ENCODE measurements at places on chromosomes 5 and 9.

- no peak for DNase-seq
Observed at GRCh38 chr5:173848986-173849596, 39.1 kb upstream of the CPEB4 start.

DNA sequence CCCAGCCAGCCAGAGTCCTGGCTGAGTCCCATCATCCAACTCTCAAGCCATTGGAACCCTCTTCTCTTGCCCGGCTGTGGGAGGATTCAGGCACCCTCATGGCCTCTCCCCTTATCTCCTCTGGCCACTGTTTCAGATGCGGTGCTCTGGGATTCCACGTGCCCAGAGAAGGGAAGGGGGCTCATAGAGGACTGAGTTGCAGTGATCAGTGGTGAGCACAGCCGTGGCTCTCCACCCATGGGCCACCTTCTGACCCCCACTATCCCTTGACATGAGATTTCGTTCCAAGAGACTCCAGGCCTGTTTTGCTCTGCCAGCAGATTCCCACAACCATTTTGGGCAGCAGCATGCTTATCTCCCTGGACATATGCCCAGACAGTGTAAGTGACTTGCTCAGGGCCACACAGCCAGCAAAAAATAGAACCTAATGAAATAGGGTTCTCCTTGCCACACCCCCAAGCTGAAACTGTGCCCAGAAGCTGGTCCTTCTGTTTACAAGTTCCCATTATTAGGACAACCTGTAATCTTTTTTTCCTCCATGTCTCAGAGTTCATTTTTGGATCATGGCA lies 2.7 kb downstream of the GPX3 start:
- no peak for DNase-seq

DNA sequence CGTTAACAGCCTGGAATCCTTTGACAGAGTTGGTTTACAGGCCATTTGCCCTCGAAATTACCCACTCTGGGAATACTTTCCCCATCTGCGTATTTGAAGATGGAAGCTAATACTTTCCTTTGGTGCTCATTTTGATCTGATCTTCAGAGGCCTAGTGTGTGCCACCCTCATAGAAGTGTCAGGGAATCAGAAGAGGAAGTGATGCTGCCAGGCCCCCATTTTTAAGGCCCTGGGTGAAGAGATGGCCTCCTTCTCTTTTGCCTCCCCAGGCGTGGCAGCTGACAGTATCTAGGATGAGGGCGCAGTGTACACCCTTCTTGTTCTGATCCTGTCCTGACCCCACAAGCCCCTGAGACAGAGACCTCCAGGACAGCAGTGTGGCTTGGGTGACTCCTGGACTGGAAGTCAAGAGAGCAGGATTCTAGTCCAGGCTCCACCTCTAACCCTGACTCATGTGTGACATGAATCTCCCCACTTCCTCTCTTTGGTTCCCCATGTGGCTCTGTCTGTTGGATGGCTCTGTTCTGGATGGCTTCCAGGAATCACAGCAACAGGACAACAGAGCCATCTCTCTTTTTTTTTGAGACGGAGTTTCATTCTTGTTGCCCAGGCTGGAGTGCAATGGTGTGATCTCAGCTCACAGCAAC lies 27.8 kb downstream of the CSF1R start:
- no peak for DNase-seq

GRCh38 chr9:135139366-135139959 lies 52.0 kb downstream of the OLFM1 start:
- no peak for DNase-seq

DNA sequence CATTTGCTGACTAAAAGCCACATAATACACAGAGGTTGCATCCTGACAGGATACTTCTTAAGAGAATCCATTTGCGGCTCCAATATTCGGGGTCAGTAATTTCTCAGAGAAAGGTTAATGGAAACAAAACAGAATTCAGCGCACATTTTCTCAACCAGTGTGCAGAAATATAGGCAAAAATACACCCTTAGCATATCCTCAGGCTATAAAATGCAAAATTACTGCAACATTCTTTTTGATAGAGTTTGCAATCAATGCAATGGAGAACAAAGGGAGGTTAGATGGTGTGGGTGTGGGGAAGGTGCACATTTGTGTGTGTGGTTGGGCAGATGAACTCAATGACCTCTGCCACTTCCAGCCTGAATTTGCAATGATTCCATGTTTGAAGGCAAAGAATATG lies 35.4 kb upstream of the ACO1 start:
- DNase-seq: no peak

DNA sequence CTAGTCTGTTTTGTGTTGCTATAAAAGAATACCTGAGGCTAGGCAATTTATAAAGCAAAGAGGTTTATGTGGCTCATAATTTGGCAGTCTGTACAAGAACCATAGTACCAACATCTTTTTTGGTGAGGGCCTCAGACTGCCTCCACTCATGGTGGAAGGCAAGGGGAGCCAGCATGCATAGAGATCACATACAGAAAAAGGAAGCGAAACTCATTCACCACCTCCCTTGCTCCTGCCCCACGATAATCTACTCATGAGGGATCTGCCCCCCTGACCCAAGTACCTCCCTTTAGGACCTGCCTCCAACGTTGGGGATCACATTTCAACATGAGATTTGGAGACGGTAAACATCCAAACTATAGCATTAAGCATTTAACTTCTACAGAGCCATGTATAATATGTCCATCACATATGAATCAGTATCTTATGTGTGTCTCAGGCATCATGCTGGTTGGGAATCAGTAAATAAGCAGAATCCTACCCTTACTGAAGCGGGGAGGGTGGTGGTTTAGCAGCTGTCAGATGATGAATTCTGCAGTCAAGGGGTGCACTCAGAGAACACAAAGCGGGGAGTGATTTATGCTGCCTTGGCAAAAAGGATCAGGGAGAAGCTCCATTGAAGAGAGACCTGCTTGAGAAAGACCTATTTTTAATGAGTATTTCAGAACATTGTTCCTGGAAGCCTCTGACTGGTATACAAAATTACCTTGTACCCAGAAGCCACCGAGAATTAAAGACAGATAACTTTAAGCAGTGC lies 34.8 kb downstream of the HMGXB3 start:
- DNase-seq: no peak

- no peak for DNase-seq
Observed at GRCh38 chr5:61273279-61273975, 58.6 kb upstream of the ZSWIM6 start.

DNA sequence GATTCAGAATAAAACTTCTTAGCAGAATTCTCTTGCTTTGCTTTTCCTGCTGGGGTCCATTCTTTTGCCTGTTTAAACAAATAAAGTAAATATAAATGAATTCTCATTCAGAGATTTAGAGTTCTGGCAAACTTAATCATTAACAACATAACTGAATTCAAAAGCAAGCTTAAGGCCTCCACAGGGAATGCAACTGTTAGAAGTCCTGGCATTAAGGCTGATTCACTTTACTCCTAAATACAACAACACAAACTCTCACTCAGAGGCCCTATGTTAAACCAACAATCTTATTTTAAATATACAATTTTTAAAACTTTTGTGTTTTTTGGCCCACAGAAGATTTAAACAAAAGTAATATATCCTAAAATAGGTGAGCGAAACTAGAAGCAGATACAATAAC lies 178.3 kb downstream of the AP3B1 start:
- DNase-seq: no peak

GRCh38 chr5:39270225-39270848 lies 51.0 kb upstream of the FYB1 start:
- DNase-seq: peak; percentile 74

DNA sequence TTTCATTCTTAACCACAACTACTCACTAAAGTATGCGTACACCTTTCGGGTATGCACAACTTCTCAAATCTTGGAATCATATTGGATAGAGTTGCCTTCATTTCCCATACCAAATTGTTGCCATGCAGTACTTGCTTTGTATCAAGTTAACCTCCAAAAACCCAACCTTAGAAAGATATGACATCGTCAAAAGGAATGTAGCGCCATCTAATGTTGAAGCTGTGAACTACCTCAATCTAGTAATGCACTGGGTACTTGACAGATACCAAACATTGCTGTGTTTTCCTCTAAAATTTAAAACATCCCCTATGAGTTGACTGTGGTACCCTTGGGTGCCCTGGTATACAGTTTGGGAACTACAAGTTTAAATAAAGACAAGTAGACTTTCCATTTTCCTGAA lies 318.4 kb downstream of the ARL15 start:
- no peak for DNase-seq

GRCh38 chr5:139164020-139164419 lies 34.1 kb downstream of the SIL1 start:
- DNase-seq: peak; percentile 27

DNA sequence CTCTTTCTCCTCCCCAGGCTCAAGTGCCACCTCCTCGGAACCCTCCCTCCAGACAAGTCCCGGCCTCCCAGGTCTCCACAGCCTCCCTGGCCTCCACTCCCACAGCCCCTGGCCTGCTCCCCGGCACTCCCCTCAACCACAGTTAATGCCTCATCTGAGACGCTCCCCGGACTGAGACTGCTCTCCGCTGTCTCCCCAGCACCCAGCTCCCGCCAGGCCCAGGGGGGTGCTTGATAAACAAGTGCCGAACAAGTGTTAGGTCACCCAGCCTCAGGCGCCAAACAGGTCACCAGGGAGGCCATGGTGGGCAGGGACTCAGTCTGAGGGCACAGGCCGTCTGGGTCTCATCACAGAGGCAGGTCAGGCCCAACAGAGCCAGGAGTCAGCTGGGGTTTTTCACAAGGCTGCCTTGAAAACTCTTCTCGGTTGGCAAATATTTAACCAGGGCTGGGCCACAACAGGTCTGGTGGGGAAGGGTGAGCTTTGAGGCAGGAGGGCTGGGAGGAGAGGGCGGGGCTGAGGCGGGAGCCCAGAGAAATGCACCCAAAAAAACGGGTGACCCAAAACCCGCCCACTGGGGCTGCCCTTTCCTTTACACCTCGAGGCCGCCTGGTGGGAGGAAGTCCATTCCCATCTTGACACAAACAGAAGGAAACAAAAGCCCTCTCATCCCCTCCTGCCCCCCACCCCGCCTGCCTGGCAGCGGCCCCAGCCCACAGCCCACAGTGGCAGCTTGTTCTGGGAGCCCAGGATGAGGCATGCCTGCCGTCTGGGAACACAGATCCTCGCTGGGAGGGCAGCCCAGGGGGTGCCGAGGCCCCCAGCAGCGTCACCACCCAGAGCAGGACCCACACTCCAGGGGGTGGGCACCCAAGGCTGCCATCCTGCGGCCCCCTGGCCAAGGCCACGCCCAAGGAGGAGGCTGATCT lies 66.6 kb upstream of the STXBP1 start:
- no peak for DNase-seq
